ENCODE measurements at places on chromosomes 5 and 9. TPM values are rescaled to one million over a fixed set of nuclear protein-coding genes. Genes with fewer than 3 reads are reported as not detected.

- DNase-seq: peak; percentile 17
Measured at GRCh38 chr9:4596165-4596922, 65.8 kb upstream of the PLPP6 start.

DNA sequence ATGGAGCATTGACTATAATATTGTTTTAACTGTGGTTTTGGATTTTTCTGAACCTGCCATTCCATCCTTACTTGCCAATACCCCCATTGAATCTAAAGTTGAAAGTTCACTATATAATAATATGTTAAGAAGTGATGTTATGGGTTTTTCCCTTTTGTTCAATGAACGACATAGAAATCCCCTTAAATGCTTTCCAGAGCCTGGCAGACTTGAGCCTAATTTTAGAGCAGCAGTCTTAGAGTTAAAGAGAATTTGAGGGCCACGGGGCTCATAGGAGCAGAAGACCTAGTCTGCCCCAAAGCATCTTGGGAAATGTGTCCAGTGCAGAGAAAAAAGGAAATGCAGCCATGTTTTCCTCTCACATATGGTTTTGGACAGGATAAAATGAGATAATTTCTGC, 146.1 kb upstream of the SLC44A1 start:
- no peak for DNase-seq

The SLC6A3 gene
- total RNA-seq: 0.24 TPM

- no peak for DNase-seq
Measured at GRCh38 chr5:99706160-99706559, 777.4 kb upstream of the CHD1 start.

The ABLIM3 gene
- total RNA-seq: not detected

DNA sequence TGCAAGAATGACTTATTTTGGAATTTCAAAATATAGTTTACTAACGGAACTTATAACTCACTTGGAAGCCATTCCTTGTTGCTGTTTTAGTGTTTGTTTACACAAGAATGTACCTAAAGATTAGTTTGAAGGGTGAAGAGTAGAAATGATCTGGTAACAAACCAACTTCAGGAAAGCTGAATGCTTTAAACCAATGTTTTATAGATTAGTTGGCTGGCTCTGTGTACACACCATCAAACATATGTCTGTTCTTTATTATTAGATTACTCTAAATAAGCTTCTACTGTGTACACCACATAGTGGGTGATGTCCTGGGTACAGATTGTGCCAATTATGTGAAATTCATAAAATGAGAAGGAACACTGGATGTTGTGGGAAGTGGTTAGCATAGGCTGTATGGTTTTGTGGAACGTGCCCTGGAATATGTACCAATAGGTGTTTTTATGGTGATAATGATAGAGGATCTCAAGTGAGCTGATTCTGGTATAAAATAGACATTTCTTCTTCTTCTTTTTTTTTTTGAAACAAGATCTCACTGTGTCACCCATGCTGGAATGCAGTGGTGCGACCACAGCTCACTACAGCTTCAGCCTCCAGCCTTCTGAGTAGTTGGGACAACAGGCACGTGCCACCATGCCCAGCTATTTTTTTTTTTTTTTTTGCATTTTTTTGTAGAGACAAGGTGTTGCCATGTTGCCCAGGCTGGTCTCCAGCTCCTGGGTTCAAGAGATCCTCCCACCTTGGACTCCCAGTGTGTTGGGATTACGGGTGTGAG, 109.3 kb upstream of the DHFR start:
- no peak for DNase-seq

DNA sequence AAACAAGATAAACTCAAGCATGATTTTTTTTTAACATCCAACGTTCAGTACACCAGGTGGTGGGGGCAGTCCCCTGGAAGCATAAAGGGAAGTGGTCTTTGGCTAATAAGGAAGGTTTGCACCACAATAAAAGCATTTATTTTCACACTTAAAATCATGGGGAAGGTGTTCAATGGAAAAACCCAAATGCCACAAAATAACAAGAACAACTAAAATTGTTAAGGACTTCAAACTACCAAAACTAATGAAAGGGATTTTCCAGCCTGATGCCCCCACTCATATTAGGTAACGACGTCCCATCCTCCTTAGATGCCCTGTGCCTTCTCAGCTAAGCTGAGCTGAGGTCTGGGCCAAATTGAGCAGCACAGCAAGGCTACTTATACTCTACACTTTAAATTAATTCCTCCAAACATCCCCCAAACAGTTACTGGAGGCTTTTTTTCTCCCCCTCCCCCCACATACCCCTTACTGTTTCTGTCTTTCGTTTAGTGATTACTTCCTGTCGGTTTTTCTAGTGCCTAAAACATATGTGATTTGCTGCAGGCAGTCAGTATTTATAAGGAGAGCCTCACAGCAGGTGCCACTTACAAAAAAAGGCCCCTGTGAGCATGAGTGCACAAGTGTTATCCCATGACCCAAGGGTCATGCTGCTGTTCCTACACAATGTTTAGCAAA, 259.7 kb upstream of the ZNF608 start:
- DNase-seq: peak; percentile 80

DNA sequence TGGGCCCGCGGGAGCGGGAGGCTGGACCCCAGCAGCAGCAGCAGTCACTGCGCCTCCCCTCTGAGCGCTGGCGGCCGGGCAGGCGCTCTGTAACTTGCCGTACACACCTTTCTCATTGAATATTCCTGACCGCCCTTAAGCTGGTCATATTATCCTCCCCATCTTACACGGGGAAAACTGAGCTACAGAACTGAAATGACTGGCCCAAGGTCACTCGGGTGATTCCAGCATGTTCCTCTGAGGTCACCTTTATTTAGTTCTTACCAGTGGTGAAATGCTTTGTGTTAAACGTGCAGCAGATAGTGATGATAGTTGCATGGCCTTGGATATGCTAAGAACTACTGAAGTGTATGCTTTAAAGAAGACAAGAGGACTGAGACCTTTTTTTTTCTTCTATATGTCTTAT, 607 bp downstream of the UQCRQ start:
- DNase-seq: no peak

- DNase-seq: no peak
Measured at GRCh38 chr9:115118879-115119218, 892 bp upstream of the TNC start.

DNA sequence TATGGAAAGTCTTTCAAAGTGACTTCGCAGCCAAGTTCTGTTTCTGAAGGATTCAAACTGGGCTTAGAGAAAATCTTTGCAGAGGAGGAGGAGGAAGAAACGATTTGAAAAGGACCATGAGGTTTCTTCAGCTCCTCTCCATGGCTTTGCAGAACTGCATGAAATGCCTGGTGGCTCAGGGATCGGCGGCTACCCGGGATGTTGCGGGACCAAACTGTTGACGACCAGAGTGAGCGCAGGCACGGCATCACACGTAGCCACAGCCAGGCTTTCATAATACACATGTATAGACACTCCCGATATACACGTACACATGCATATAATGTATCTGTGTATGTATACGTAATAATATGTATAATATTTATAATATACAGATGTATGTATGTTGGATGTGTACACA, 180.0 kb downstream of the PAX5 start:
- no peak for DNase-seq

DNA sequence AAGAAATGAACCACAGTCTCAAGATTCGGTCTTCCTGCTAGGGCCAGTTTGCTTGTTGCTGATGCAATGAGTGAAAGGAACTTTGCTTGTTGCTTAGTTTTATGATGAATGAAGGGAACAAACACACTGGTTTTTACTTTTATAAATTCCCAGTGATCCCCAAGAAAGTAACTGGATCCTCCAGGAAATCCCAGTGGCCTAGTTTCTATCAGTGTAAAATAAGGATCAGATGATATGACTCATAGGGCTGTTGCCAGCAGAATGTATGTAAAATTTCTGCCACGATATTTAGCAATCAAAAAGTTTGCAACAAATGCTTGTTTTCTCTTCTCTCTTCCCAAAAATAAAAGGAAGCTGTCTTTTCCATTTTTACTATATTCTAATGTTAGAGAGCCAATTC, 160.1 kb upstream of the CDKN2B start:
- no peak for DNase-seq

- DNase-seq: no peak
Measured at GRCh38 chr9:33186457-33187168, 19.5 kb upstream of the B4GALT1 start.

GRCh38 chr5:4097199-4097598, 501.6 kb downstream of the IRX1 start:
- no peak for DNase-seq

DNA sequence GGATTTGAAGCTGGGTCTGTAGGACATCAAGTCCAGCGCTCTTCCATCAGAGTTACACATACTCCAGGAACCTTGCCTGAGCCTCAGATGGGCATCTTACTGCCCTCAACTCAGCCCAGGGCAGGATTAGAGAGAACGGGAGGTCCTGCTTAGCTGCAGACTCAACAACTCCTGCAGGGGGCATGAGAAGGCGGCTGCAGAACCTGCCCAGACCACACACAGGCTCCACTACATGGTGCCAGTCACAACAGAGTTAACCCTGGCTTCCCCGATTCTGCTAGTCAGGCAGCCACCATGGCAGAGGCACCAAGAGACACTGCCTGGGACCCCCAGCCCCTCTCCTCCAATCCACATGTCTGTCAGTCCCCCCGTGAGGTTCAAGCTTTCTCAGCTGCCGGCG, 23.9 kb upstream of the CPLX2 start:
- DNase-seq: no peak

The SHISAL2B gene
- not detected for total RNA-seq

DNA sequence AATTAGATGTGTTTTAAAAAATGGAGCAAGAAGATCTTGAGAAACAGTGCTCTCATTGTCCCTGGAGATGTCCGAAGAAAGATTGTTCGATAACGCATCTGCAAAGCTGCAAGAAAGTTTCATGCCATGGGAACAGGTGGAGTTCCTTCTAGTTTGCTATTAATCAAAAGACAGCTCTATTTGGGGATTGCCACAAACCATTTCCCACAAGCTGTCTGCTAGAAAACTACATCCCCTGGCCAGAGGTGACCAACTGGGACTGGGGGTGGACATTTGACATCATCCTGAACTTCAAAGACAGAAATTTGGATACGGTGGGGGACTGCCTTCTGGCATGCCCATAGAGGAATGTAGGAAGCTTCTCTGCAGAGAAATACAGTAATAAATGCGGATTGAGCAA, 50.8 kb upstream of the OSMR start:
- no peak for DNase-seq

- no peak for DNase-seq
Measured at GRCh38 chr5:64767959-64768357, 533 bp downstream of the SREK1IP1 start.

GRCh38 chr5:65809817-65810531, 88.0 kb downstream of the NLN start:
- no peak for DNase-seq

The IL3 gene
- not detected for total RNA-seq

The MARCHF3 gene
- 35.0 TPM for total RNA-seq

GRCh38 chr9:95433096-95433819, 83.5 kb downstream of the PTCH1 start:
- DNase-seq: no peak

DNA sequence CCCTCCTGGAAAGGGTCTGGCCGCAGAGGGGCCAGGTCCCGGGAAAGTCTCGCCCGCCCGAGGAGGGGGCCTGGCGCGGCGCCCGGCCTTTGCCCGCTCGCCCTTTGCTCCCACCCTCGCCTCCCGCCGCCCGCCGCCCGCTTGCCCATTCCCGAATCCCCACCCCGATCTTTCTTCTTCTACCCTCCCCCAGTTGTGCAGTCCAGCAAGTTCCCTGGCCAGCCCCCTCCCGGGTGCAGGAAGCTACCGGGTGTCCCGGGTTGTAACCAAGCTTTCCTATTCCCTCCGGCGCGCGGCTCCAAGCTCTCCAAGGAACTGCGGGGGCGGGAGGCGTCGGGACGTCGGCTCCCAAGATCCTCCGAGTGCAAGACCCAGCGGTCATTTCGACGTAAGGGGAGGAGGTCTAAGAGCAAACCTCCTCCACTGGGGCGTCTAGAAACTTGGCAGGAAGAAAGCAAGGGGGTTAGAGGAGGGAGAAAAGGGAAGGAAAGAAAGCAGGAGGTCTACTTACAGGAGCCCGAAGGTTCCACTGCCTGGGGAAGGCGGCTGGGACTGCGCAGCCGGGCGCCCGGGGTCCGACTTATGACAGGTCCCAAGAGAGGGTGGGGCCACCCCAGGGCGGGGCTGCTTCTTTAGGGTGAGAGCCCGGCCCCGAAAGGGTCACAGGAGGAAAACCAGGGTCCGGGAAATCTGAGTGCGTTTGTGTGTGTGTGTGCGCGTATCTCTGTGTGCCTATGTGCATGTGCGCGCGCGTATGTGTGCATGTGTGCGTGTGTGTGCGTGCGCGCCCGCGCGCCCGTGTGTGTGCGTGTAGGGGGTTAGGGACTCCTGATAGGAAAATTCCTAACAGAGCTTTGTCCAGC, at the start of gene PTGR1:
Gene PTGR1, minus strand, starts transcription at position 556 of the 863 bp plus-strand sequence. CDS start 2,225 bp downstream, outside the sequence.
- peak; percentile 39 for DNase-seq
